ENCODE measurements at places on chromosomes 7 and 10. TPM values are rescaled to one million over a fixed set of nuclear protein-coding genes. Genes with fewer than 3 reads are reported as not detected.

Gene ARPC1A
- total RNA-seq: 154 TPM

DNA sequence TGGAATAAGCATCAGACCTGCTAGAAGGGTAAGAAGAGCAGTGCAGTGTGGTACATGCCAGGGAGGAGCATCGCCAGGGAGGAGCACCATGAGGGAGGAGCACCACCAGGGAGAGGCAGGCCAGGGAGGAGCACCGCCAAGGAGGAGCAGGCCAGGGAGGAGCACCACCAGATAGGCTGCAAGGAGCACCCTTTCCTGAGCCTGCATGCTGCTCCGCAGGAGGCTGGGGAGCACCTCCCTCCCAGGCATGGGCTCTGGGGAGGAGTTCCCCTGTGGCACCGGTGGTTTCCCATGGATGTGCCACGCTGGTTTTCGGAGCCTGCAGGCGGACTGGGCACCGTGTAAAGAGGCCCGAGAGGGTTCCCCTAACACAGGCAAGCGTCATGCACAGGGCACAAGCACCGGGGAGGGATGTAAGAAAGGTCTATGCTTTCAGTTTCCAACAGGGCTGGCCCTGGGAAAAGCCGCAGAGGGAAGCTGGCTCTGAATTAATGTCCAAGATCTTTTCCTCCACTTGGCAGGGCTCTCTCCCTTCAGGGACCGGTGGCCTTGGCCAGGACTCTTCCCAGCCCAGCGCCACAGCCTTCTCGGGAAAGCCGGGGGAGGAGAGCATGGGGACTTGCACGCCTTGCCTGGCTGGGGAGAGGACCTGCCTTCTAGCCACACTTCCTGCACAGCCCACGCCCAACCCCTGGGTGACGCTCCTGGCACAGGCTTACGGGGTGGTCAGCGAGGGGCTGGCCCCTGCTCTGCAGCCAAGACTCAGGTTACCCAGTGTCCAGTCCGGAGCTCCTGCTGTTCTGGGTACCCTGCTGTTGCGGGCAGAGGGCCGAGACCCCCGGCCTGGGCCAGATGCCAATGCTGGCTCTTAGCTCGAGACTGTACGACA lies 11.5 kb upstream of the GPER1 start:
- no peak for DNase-seq
- no peak overlapping the region for H3K27ac ChIP-seq
- H3K4me1 ChIP-seq: peaks cover 7% of the 10 kb centered on the region
- H3K4me3 ChIP-seq: no peak overlapping the region

GRCh38 chr7:20199015-20199737 lies 18.0 kb downstream of the MACC1 start:
- no peak overlapping the region for H3K27ac ChIP-seq
- H3K36me3 ChIP-seq: no peaks in the 10 kb centered on the region
- no peak overlapping the region for H3K4me3 ChIP-seq

DNA sequence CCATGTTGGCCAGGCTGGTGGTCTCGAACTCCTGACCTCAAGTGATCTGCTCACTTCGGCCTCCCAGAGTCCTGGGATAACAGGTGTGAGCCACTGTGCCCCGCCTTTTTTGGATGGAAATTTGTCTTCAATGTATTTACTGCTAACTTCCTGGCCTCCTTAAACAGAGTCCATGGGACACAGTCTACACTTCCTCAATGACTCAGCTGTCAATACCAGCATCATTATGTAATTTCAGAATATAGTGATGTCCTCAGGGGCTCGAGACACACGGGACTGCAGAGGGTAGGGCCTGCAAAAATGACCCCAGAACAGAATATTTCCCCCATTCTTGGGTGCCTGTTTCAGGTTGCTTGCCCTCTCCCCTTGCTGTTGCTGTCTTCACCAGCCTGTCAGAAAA lies 31.1 kb downstream of the CAMK2G start:
- no peak overlapping the region for H3K27ac ChIP-seq
- H3K4me1 ChIP-seq: peaks cover 19% of the 10 kb centered on the region
- no peak for DNase-seq

- no peak overlapping the region for H3K27ac ChIP-seq
- H3K27me3 ChIP-seq: no peaks in the 10 kb centered on the region
- H3K4me1 ChIP-seq: no peaks in the 10 kb centered on the region
- no peak overlapping the region for H3K4me3 ChIP-seq
- H3K36me3 ChIP-seq: no peaks in the 10 kb centered on the region
- no peak for DNase-seq
Observed at GRCh38 chr7:49403844-49404243, 369.6 kb upstream of the VWC2 start.
